ENCODE measurements at places on chromosomes 11 and 22.

- no peak for DNase-seq
Measured at GRCh38 chr11:14916403-14916802, 24.4 kb upstream of the CYP2R1 start.

DNA sequence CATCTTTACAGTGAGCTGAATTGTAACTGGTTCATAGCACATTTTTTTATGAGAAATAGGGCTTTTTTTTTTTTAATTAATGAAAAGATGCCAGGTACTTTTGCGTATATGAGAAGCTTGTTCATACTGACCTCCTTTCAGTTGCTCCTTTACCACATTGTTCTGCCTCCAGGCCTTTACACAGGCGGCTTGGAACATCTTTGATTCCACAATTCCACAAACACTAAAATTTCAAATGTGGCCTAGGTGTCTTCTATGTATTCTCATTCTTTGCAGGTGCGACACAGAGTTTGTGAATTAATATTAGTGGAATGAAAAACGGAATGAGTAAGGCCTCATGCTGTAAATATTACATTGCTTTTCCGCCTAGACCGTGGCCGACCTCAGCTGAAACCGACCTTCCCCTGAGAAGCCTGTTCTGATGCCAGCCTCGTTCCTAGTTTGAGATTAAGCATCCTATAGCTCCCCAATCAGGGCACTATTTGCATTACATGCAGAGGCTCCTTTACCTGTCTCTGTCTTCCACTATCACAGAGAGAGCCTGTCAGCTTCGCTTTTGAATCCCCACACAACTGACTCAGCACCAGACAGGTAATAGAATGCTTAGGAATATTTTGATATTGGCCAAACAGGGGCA is 125.8 kb downstream of the LDLRAD3 start:
- DNase-seq, result no peak

DNA sequence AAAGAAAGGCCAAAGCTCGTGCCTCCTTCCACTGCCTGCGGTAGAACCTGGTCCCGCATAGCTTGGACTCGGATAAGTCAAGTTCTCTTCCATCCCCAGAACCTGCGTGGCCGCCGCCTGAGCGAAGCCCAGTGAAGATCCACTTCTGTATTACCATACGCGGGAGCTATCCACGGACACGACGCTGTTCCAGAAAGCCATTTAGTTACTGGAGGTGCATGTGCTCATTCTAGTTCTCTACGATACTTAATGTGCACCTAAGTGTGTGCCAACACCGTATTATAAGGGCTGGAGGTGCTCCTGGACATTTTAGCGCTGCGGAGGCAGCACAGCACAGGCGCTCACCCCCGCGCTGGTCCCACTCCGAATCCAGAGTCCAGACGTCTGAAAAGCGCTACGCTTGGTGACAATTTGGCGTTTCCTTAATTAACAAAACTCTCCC is 1.4 kb downstream of the WT1 start:
- DNase-seq, result no peak

- no peak for DNase-seq
Measured at GRCh38 chr11:1832211-1832919, 2.4 kb upstream of the SYT8 start.

DNA sequence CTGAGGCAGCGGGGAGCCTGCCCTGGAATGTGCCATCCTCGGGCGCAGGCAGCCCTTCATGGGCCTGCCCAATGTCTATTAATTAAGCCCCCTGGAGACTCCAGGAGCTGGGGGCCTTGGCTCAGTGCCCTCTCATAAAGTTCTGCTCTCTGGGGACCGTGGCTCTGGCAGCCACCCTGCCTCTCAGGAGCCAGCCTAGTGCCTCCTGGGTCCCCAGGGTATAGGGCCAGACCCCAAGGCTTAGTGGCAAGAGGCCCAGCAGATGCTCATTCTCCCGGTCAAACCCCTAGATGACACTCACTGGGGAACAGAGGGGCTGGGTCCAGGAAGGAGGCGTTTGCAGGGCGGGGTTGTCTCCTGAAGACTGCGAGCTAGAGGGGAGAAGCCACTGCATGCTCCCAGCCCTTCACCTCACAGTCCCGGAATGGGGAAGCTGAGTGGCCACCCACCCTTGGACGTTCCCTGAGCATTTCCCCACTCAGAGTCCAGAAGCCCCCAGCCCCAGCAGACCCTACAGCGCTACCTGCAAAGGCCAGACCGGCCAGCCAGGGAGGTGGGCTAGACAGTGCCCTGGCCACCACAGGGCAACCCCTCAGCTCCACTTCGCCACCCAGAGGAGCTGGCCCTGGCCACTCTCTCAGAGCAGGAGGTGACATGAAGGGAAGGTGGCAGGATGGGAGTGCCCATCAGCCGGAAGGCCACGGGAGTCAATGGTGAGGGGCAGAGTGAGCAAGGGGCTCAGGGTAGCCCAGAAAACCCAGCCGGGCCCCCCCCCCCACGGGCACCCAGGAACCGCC is 83.0 kb downstream of the CDKN1C start:
- DNase-seq, result no peak

GRCh38 chr11:76767659-76768058 is 15.5 kb upstream of the TSKU start:
- DNase-seq, result no peak

DNA sequence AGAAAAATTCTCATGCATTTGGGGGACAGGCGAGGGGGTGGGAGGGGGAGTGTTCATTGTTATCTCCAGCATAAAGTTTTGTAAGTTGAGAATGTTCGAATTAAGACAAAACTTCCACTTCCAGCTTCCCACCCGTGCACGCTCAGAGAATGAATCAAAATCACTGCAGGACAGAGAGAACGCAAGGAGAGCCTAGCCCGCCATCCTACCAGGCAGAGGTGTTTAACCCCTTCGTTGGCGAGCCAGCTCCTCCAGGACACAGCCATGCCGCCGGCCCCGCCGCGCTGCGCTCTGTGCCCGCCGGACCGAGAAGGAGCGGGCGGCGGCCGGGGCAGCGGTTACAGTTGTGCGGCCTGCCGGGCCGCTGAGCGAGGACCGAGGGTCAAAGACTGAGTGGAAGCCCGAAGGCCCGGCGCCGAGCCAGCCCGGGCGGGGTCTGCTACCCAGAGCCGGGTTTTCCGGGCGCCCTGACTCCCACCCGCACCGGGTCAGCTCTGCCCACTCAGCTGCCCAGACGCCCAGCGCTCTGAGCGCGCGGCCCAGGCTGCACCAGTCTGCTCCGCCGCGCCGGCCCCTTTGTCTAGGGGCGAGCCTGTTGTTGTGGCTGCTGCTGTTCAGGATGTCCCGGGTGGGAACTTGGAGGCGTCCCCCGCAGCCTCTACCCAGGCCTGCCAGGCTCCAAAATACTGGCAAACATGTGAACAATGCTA is at the start of gene NOX4:
TSS of gene NOX4 (minus strand) at position 395 of the 710 bp plus-strand sequence. CDS start at position 266, 129 bp downstream.
- no peak for DNase-seq

- no peak for DNase-seq
Measured at GRCh38 chr22:31861226-31861840, 83.0 kb upstream of the YWHAH start.

DNA sequence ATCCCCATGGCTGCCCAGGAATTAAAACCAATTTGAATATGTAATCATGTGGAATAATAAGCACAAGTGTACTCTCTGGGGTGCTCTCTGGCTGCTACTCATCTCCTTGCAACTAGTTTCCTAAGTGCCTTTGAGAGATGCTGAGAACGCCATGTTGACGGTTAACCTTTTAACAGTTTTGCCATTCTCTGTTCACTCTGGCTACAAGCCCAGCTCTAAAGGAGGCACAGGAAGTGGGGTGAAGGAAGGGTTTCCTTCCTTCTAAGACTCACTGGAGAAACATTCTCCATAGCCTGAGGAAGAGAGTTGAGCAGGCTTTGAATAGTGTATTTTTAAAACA is 122.0 kb upstream of the ZC3H12C start:
- no peak for DNase-seq

GRCh38 chr11:74462009-74462408 is 5.3 kb downstream of the KCNE3 start:
- DNase-seq, result no peak

- DNase-seq, result no peak
Measured at GRCh38 chr11:11320825-11321224, 32.2 kb downstream of the CSNK2A3 start.

DNA sequence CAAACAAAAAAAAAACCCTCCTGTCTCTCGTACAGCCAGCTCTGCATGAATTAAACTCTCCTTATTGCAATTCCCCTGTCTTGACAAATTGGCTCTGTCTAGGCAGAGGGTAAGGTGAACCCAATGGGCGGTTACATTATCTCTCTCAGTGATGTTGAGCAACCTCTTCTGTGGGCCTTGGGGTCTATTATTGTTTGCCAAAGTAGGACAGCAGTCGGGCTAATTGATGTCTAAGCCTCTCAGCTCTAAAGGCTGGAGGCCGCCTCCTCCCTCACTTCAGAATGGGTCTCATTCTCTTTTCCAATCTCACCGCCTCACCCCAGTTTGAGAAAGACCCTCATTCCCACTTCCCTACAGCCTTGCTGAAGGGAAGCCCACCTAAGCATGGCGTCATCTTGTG is 1.3 kb upstream of the SLC25A45 start:
- no peak for DNase-seq

- DNase-seq, result no peak
Measured at GRCh38 chr11:134558916-134559601, 147.0 kb upstream of the B3GAT1 start.

DNA sequence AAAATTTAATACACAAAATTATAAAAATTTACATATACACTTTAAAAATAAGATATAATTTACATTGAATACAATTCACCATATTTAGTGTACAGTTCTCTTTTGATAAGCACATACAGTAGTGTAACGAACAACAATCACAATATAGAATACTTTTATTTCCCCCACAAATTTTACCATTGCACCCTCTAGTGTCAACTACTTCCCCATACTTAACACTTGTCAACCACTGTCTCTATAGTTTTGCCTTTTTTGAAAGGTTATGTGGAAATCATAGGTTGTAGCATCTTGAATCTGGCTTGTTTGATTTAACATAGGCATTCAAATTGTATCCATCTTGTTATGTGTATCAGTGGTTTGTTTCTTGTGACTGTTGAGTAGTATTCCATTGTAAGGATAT is 21.3 kb upstream of the PANX1 start:
- DNase-seq, result no peak
